Activated naive CD8-positive, alpha-beta T cell treated with anti-CD3 and anti-CD28 coated beads, Interleukin-2, amount 10 ng/mL, durations not matched to agents 7 days and 5 days (primary cell): ENCODE measurements at places on chromosomes 3 and 15. TPM values are rescaled to one million over a fixed set of nuclear protein-coding genes. Genes with fewer than 3 reads are reported as not detected.

DNA sequence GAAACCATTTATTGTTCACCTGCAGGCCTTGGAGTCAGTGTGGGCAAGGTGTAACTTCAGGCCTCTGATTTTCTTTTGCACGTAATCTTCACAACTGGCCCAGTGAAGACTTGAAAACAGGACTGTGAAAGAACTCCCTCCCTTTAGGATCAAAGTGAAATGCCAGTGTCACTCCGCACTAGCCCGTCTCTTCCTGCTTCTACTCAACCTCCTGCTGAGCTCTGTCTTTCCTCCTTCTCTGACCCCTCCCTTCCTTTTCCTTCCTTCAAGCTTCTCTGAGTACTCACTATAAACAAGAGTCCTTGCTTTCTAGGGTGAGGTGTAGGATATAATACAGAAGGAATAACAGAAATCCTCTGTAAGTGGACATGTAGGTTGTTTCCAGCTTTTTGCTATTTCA lies 28.5 kb downstream of the TMEM41A start:
- no peaks in the 10 kb centered on the region for H3K27me3 ChIP-seq
- H3K36me3 ChIP-seq = peaks cover 5% of the 10 kb centered on the region
- H3K27ac ChIP-seq = no peak overlapping the region
- no peak for DNase-seq

DNA sequence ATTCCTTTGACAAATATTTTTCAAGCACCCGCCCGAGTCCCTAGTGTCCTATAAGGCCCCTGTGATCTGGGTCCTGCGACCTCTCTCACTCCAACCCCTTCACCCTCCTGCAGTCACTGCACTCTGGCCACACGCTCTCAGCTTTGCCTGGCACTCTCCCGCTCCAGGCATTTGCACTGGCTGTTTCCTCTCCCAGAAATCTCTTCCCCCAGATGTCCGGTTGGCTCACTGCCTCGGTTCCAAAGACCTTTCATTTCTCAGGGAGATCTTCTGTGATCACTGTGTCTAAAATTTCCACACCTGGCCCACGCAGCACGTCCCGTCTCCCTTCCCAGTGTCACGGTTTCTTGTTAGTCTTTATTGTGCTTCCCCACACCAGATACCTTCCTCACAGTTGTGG lies 97.4 kb downstream of the WNT7A start:
- no peak for DNase-seq
- H3K27me3 ChIP-seq = peaks cover 5% of the 10 kb centered on the region
- no peak overlapping the region for H3K4me3 ChIP-seq
- H3K4me1 ChIP-seq = no peaks in the 10 kb centered on the region
- H3K36me3 ChIP-seq = no peaks in the 10 kb centered on the region
- H3K27ac ChIP-seq = no peak overlapping the region

DNA sequence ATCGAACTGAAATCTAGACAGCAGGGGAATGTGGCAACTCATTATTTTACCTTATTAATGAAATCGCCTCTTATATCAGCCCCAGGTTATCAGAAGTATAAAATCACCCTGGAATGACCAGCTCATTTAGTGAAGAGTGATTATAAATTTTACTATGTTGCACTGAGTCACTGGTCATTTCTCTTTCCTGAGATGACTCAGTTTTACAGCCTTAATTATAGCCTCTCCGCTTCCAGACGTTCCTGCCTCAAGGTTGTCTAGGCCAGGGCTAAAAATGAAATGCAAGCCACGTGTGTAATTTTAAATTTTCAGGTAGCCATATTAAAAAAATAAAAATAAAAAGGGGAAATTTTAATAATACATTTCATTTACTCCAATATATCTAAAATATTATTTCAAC lies 33.3 kb downstream of the DET1 start:
- DNase-seq = no peak
- H3K36me3 ChIP-seq = peaks cover 13% of the 10 kb centered on the region
- H3K4me1 ChIP-seq = peaks cover 8% of the 10 kb centered on the region
- H3K27me3 ChIP-seq = no peaks in the 10 kb centered on the region
- H3K27ac ChIP-seq = no peak overlapping the region
- H3K4me3 ChIP-seq = no peak overlapping the region

GRCh38 chr3:60313951-60314461 lies 937.2 kb downstream of the FHIT start:
- no peaks in the 10 kb centered on the region for H3K4me1 ChIP-seq
- no peak for DNase-seq
- H3K27me3 ChIP-seq = no peaks in the 10 kb centered on the region
- no peak overlapping the region for H3K4me3 ChIP-seq

DNA sequence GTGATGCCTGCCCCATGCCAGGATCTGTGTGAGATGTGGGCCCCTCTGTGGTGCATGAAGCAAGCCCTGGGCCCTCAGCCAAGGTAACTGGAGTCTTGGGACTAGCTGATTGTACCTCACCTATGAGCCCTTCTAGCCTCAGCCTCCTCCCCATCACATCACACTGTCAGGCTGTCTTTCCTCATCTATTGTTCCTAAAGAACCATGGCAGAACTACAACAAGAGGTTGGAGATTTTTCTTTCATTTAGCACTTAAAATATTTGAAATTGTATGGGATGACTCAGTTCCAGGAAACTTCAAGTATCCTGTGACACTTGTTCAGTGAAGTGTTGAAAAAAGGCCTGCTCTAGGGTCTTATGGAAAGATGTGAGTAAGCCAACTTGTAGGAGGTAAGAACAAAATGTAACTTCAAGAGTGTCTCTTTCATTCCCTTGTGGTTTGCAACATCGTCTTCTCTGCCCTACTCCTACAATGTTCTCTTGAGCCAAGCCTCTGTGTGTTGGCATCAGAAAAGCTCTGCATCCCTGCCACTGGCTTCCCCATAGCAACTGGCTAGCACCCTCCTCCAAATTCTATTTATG lies 58.7 kb upstream of the TIPARP start:
- H3K4me3 ChIP-seq = no peak overlapping the region
- H3K27me3 ChIP-seq = peaks cover 2% of the 10 kb centered on the region
- H3K27ac ChIP-seq = no peak overlapping the region
- DNase-seq = no peak

GRCh38 chr15:96243701-96244100 lies 86.8 kb upstream of the NR2F2 start:
- no peaks in the 10 kb centered on the region for H3K36me3 ChIP-seq
- no peaks in the 10 kb centered on the region for H3K27me3 ChIP-seq
- no peak overlapping the region for H3K4me3 ChIP-seq
- H3K4me1 ChIP-seq = no peaks in the 10 kb centered on the region

- no peak overlapping the region for H3K27ac ChIP-seq
- no peaks in the 10 kb centered on the region for H3K4me1 ChIP-seq
- H3K36me3 ChIP-seq = no peaks in the 10 kb centered on the region
Observed at GRCh38 chr15:79602731-79603130, 170.6 kb downstream of the MINAR1 start.

SLCO2A1 gene
- total RNA-seq = not detected

CHRD gene
- total RNA-seq = not detected
